Right forelimb (tissue), 1 donor: ENCODE measurements at places on chromosomes 3 and 15.

DNA sequence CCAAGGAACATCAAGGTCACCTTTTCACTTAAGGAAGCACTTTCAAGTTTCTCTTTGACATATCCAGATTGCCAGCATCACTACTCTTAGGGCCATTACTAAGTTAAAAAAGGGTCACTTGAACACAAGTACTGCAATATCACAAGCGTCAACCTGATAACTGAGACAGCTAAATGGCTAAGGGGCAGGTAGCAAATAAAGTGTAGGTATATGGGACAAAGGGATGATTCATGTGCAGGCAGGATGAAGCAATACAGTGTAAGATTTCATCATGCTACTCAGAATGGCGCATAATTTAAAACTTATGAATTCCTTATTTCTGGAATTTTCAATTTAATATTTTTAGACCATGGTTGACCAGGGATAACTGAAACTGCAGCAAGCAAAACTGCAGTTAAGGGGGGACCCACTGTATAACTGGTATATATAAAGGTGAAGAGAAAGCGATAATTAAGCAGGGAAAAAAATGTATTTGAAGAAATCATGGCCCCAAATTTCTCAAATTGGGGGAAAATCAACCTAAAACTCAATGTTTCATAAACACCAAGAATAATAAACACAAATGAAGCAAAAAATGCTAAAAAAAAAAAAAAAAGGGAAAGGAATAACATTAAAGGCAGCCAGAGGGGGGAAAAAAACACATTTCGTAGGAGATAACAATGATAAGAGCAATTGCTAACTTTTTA is 13.1 kb downstream of the CCR1 start:
- DNase-seq, result no peak

GRCh38 chr3:3443482-3443881 is 264.0 kb upstream of the CRBN start:
- no peak for DNase-seq

- no peak for DNase-seq
Measured at GRCh38 chr15:86193716-86194380, 114.2 kb downstream of the AGBL1 start.

DNA sequence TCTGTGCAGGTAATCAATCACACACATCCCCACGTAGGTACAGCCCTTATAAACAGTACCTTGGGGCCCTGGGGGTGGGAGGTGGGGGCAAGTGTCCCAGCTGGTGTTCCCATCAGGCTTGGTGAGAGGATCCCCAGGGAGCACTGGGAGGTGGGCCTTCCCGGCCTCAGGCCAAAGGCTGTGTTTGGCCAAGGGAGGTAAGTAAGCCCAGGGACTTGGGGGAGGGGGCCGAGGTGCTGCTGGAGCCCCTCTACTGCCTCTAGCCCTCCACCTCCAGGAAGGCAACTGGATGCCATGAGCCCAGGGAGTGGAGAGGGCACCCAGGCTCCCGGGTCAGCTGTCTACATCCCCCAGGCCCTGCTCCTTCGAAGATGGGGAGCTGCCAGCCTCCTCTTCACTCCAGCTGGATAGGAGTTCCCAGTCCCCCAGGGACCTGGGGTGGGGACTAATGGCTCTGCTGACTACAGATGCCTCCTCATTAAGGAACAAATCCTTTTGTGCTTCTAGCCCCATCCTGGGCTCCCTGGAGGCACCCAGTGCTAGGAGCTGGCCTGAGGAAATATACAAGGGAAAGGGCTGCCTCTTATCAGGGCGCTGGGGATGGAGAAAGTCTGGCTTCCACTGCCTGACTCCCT is 33.1 kb downstream of the RNU5B-1 start:
- DNase-seq, result no peak

GRCh38 chr3:125121246-125122010 is 65.6 kb upstream of the HEG1 start:
- no peak for DNase-seq

GRCh38 chr15:93088981-93089726 is at the start of gene RGMA:
Gene RGMA (minus strand): TSS chr15:93089211. CDS start chr15:93088932, 279 bp downstream.
- DNase-seq, result peak; percentile 76

DNA sequence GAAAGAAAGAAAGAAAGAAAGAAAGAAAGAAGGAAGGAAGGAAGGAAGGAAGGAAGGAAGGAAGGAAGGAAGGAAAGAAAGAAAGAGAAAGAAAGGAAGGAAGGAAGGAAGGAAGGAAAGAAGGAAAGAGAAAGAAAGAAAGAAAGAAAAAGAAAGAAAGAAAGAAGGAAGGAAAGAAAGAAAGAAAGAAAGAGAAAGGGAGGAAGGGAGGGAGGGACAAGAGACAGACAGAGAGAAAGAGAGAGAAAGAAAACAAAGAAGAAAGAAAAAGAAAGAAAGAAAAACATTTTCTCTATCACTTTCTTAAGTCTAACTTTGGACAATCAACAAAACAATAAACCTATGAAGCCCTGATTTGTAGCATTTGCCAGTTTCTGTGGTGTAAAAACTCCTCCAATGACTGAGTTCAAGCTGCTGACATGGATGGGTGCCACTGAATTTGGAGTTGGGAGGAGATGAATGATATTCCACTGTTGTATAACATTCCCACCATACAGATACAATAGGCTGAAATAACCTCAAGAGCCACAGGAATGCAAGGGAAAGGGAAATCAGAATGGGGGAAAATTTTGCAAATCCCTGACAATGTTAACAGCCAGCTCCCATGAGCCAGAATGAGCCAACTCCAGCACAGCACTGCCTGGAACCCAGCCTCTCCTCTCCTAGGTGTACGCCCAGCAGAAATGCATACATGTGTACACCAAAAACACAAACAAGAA is 15.0 kb upstream of the RTP3 start:
- no peak for DNase-seq

DNA sequence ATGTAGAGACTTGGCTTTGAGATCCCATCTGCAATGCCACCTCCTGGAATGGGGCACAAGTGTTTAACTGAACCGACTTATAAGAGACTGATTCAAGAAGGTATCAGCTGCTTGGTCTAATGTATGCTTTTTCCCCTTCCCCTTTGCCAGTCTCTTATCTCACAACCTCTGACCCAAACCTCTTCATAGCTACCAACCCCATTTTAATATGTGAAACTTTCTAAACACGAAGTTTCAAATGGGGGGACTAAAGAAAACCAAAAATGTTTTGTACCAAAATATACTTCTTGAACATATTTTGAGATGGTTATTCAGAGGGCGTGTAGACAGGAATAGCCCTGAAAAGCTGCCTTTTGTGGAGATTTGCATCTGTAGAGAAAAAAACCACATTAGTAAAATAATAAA is 73.1 kb downstream of the OXSM start:
- no peak for DNase-seq

DNA sequence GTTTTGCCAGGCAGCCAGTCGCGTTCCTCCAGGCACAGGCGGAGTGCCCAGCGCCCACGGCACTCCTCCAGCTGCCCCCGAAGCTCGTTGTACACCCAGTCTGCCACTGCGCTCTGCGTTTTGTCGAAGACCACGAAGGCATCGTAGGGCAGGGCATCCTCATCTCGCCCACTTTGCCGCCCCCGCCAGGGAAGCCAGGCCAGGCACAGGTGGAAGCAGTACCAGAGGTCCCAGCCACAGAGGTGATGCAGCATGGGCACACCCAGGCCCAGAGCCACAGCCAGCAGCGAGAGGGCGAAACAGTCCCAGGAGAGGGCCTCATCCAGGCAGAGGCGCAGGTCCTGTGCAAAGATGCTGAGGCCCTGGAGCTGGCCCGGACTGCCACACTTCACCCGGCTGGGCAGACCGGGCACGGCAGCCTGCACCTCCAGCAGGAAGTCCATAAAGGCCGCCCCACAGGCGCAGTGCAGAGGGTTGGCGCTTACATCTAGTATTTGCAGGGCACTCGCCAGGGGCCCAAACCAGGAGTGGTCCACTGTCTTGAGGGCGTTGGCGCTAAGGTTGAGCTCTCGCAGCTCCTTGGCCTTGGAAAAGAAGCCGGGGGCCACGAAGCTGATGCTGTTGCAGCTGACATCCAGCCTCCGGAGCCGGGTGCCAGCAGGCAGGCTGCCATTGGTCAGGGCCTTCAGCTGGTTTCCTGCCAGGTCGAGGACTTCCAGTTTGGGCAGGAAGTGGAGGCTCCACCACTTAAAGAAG is 3.7 kb downstream of the TLR9 start:
- DNase-seq, result no peak

- DNase-seq, result no peak
Measured at GRCh38 chr3:182925330-182925943, 54.9 kb downstream of the DCUN1D1 start.

DNA sequence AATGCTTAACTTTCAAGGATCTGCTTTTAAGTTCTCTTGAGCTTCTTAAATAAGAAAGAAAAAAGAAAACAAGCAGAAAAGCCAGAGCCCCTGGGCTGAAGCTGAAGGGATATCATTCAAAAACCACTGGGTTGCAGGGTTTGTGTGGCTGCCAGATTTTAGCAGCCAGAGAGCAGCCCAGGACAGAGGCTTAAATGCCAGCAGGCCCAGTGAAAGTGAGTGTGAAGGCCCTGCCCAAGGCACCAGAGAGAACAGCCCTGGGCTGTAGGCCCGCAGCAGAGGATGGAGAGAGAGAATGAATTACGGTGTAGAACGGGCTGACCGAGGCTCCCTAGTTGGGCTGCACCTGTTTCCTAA is 106.3 kb upstream of the BOC start:
- DNase-seq, result no peak

GRCh38 chr15:84898761-84899160 is 14.3 kb downstream of the SLC28A1 start:
- DNase-seq, result no peak

DNA sequence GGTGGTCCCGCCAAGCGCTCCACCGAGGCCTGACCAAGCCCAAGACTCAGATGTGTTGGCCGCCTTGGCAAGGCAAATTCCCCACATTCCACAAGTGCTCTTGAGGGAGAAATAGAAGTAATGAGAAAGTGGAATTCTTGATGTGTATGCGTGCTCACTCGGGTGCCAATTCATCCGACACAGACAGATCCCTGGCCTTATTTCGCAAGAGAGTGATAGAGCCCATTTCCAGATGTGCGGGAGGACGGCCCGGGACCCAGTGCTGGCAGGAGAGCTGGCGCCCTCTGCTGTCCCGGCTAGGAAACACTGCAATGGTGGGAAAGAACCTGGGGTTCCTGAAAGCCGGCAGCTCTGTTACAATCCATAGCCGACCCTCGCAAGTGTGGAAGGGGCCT is 76.0 kb downstream of the HMG20A start:
- DNase-seq, result peak; percentile 95

DNA sequence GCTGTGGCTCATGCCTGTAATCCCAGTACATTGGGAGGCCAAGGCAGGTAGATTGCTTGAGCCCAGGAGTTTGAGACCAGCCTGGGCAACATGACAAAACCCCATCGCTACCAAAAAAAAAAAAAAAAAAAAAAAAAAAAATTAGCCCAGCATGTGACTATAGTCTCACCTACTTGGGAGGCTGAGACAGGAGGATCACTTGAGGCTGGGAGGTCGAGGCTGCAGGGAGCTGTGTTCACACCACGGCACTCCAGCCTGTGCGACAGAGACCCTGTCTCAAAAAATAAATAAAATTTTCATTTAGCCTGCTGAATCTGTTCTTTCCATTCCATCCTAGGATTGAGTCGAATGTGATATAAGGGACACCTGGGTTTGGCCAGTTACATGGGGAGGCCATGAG is 14.6 kb upstream of the PRICKLE2 start:
- DNase-seq, result no peak

DNA sequence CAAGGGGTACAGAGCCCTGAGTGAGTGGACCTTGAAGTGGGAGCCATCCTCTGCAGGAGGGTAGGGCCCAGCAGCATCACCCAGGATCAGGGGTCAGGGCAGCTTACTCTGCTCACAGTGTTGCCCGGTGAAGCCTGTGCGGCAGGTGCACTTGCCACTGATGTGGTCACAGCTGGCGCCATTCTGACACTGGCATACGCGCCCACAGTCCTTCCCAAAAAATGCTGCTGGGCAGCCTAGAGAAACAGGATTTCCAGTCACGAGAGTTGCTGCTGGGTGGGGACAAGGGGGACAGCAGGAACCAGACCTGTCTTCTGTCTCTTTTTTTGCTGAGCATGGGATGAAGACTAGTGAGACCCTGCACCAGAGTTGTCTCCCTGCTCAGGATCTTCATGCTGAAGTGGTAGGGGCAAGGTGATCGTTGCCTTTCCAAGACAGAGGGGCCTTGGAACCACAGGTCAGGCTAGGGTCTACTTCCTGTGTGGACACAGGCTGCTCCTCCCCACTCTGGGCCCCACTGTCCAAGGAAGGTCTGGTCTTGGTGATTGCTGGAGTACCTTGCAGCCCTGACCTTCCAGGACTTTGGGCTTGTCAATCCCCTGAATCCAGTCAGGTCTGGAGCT is 46.9 kb downstream of the RAB11A start:
- no peak for DNase-seq

DNA sequence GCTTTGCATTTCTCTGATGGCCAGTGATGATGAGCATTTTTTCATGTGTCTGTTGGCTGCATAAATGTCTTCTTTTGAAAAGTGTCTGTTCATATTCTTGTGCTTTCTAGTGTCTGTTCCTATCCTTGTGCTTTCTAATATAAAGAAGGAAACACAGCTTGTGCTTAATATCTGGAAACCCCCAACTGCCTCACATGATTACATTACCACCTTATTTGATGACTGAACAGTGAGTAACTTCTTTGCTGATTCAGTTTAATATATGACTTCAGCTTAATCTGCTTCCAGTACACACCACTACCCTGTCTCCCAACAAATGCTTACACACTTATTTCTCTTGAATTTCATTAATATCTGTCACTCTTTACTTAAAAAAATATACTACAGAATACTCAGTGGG is 835.1 kb downstream of the EDEM1 start:
- DNase-seq, result no peak

GRCh38 chr3:129261894-129262293 is 12.5 kb downstream of the COPG1 start:
- DNase-seq, result no peak

DNA sequence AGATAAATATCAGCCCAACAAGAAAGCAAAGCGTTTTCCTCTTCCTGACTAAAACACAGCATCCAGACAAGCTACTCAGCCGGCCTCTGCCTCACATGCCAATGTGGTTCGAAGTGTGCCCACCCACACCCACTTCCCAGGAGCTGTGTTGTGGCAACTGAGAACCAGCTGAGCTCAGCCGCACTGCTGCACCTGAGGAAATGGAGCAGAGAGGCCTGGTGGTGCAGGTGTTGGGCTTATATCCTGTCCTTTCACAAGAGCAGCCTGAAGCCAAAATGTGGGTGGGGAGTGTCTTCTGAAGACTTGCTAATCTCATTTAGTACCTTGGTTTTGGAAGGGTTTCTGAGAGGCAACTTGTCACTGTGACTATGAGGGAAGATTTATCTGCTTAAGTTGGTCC is 23.0 kb upstream of the RETNLB start:
- DNase-seq, result no peak

- DNase-seq, result no peak
Measured at GRCh38 chr15:37888356-37888755, 46.1 kb upstream of the TMCO5A start.
